Type B pancreatic cell (in vitro differentiated cells): ENCODE measurements at places on chromosomes 16 and 17. TPM values are rescaled to one million over a fixed set of nuclear protein-coding genes. Genes with fewer than 3 reads are reported as not detected.

Gene ZG16
- 0.85 and 1.5 TPM in 2 replicates for total RNA-seq

Gene TBC1D3L
- 32.4 and 44.9 TPM in 2 replicates for total RNA-seq

Gene SLC52A1
- total RNA-seq: 0.19 and 1.5 TPM in 2 replicates

Gene APOBR
- total RNA-seq: 0.14 and 0.21 TPM in 2 replicates

Gene PHOSPHO1
- total RNA-seq: 0.81 TPM in 1 of 2 replicates, not detected in the other

Gene EPOP
- total RNA-seq: 6.2 and 11.0 TPM in 2 replicates

Gene CFDP1
- 62.5 and 84.9 TPM in 2 replicates for total RNA-seq

Gene CDK3
- total RNA-seq: 11.5 and 14.1 TPM in 2 replicates

Gene ACD
- total RNA-seq: 19.9 and 31.6 TPM in 2 replicates

Gene PRAC1
- 0.88 TPM in 1 of 2 replicates, not detected in the other for total RNA-seq

Gene RHBDL3
- total RNA-seq: 1.4 and 4.4 TPM in 2 replicates

Gene FBXL16
- total RNA-seq: 3.9 and 4.3 TPM in 2 replicates

Gene MED13
- total RNA-seq: 56.6 and 57.1 TPM in 2 replicates
